ENCODE measurements at places on chromosomes 1 and 21. TPM values are rescaled to one million over a fixed set of nuclear protein-coding genes. Genes with fewer than 3 reads are reported as not detected.

DEGS1 gene
- 20.0 TPM for total RNA-seq

NES gene
- 6.8 TPM for total RNA-seq

VCAM1 gene
- total RNA-seq: not detected

DISP1 gene
- 4.9 TPM for total RNA-seq

CACNA1S gene
- total RNA-seq: not detected

OR2T29 gene
- total RNA-seq: not detected

MMEL1 gene
- 2.7 TPM for total RNA-seq

SLC25A24 gene
- 47.3 TPM for total RNA-seq

CNR2 gene
- not detected for total RNA-seq

CDA gene
- 41.9 TPM for total RNA-seq

OPTC gene
- not detected for total RNA-seq

LCE2B gene
- total RNA-seq: not detected

SPATA17 gene
- 8.9 TPM for total RNA-seq

DNAJC6 gene
- 11.2 TPM for total RNA-seq

CFAP126 gene
- total RNA-seq: 1.5 TPM

NECTIN4 gene
- total RNA-seq: 9.0 TPM

DNA sequence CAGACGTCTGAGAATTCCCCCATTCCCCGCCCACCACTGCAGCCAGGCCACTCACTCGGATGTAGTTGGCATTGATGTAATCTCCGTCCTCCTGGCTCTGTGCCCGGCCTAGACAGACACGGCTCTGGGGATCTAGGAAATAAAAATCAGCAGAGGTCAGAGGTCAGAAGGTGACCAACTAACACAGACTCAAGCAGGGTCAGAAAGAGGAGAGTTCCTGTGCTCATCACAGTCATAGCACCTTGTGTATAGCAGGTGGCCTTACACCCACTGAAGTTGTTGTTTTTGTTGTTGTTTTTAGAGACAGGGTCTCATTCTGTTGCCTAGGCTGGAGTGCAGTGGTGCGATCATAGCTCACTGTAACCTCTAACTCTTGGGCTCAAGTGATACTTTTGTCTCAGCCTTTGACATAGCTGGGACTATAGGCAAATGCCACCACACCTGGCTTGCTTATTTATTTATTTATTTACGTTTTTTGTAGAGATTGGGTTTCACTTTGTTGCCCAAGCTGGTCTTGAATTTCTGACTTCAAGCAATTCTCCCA lies 4.9 kb downstream of the PTPN7 start:
- DNase-seq: peak; percentile 70

DNA sequence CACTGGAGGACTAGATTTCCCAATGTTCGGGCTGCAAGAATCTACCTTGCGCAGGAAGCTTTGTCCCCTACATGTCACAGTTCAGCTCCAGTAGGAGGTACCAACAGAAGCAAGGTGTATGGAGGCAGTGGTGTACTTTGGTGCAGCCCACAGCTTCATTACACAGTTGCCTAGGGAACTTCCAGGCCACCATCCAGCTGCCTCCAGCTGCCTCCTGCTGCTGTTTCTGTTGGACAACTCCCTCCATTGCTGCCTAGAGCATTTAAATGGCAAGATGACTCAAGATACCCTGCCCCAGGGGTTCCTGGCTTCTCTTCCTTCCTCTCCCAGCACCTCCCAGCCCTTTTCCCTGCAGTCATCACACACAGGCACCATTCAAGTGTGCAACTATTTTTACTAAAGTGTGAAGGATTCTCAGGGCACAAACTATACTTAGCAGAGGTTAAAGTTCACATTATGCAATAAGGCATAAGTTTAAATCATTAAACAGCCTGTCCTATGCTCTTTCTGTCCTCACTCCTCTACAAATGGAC lies 39.0 kb upstream of the ATP1A1 start:
- DNase-seq: peak; percentile 32

DNA sequence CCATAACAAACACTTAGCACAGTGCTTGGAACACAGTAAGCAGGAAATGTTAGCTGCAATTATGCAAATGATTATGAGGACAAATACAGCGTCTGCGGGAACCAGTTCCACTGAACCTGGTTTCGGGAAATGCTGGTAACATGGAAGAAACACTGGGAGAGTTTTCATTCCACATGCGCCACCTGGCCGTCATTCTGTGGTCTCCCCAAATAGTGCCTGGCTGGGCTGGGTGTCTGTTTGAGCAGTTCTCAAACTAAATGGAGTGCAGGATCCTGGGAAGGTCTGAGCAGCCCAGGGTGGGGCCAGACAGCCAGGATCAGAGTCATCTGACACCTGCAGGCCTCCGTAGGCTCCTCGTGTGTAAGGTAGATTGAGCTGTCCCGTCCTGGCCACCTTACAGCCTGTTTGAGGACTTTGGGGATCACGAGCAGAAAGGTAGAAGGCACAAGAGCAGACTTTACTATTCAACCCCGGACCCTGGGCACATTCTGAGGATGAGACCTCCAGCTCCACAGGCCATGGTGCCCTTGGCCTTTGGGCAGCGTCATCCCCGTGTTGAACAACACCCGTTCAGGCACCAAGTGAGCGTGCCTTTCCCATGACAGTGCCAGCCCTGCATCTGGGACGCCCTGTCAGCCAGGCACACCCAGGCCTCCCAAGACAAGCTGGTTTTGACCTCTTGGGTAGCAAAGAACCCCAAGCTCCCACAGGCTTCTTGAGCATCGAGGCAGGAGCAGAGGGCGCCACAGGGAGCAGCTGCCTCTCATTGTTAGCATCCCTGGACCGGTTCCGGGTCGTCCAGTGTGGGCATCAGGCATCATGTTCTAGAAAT lies 101.9 kb downstream of the PRDM2 start:
- no peak for DNase-seq

- DNase-seq: no peak
These were observed 976 bp downstream of the SSBP3 start for GRCh38 chr1:54404939-54405897.

GRCh38 chr1:17509363-17509762 lies 30.1 kb upstream of the ARHGEF10L start:
- no peak for DNase-seq

DNA sequence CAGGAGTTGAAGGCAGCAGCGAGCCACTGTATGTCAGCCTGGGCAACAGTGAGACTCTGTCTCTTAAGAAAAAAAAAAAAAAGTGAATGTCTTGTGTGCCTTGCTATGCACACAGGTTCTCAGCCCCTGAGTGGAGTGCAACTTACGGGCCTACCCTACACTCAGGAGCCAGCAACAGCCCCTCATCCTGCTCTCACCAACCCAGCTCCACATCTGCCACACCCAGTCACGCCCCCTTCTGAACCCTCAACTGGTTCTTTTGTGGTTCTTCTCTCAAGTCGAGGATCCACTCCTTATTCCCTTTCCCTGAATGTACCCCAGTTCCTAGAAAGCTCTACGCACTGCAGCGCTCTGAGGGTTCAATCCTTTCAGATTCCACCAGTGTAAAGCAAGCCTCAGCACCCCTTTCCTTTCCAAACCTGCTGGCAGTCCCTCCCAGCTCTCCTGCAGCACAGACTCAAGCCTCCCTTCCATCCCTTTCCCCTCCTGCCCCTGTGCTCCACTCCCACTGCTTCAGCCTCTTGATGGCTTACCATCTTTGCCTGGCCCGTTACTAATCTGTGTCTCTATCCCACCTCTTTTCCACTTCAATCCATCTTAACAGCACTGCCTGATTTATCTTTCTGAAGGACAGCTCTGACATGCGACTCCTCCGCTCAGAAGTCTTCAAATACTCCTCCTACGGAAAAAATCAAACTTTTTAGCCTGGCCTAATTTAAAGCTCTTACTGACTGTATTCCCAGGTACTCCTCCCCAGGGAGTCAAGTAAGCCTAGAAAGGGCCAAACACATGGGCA lies 38.1 kb downstream of the GNB1 start:
- no peak for DNase-seq

- DNase-seq: no peak
These were observed 39.4 kb downstream of the ZP4 start for GRCh38 chr1:237851210-237851845.

GRCh38 chr1:197685785-197686184 lies 89.5 kb downstream of the DENND1B start:
- no peak for DNase-seq

DNA sequence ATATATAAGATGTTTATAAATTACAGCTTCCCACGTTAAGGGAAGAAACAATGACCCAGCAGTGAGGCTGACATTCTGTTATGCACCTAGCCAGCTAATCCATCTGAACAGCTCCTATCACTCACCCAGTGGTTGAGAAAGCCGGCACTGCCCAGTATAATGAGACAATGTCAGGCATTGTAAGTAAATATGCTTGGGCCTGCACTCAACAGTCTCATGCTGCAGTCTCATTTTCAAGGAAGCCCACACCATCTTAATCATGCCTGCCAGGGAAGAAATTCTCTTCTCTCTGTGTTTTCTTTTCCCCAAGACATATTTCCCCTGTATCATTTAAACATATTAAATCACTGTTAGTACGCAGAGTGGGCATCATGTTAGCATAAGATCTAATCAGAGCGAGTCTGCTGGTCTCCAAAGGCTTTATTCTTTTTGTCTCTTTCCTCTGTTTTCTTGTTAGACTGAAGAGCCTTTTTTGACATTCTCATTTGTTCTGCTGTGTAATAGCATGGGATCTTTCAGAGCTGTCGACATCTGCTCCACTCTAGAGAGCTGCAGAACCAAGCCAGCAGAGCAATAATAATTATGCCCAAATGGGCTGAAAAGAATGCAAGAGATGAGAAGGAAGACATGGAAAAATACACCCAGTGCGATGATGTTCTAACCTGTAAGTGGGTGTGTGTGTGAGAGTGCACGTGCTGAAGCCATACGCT lies 67.6 kb upstream of the SLC22A15 start:
- DNase-seq: no peak

GRCh38 chr1:164958982-164959768 lies 397.3 kb downstream of the LMX1A start:
- DNase-seq: no peak

- DNase-seq: no peak
These were observed 884 bp upstream of the LRRC8C start for GRCh38 chr1:89631816-89632656.

DNA sequence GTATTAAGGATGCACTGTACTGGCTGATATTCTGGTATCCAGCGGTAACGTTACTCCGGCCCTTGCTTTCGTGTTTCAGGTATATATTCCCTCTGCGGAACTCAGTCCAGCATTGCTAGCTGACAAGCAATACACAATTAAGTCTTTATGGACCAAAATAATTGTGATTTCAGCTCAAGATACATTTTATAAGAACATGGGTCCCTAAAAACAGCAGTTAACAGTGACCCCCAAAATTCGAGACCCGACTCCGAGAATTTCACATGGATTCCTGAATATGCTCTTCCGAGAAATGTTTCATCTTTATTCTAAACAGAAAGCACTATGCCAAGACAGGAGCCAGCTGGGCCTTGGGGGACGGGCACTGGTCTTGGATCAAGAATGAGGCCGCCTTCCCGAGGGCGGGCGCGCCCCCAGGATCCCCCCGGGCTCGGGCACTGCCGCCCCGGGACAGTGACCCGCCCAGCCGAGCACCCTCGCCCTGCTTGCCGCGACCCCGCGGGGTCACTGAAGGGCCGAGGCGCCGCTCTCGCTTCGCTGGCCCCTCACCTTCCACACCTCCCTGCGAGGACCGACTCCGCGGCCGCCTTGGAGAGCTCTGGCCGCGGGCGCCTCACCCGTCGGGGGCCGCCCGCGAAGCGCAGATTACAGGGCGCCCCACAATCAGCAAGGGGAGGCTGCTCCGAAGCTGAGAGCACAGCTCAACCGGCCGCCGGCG lies 610 bp downstream of the SCYL3 start:
- DNase-seq: no peak

GRCh38 chr21:26098772-26099397 lies 71.7 kb downstream of the APP start:
- peak; percentile 70 for DNase-seq

- DNase-seq: no peak
These were observed 757.3 kb downstream of the LTN1 start for GRCh38 chr21:28235169-28235895.

- no peak for DNase-seq
These were observed 285.2 kb upstream of the NEGR1 start for GRCh38 chr1:72567521-72567920.

DNA sequence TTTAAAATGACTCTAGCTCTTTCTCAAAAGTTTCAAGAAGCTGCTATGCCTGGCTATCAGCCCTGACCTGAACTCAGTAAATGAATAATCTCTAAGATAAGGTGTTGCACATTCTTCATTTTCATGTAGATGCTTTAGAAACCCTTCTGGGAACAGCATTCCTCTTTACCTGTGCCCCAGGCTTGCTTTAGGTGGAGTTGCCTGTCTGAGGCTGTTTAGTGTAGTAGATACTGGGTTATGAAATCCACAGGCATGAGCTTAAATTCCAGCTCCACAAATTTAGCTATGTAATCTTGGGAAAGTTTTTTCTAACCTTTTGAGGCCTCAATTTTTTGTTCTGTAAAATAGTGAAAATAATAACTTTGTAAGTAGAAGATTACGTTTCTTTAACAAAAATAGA lies 41.6 kb downstream of the ATP6V1G3 start:
- peak; percentile 67 for DNase-seq

- no peak for DNase-seq
These were observed 591 bp downstream of the SHC1 start for GRCh38 chr1:154969860-154970452.

DNA sequence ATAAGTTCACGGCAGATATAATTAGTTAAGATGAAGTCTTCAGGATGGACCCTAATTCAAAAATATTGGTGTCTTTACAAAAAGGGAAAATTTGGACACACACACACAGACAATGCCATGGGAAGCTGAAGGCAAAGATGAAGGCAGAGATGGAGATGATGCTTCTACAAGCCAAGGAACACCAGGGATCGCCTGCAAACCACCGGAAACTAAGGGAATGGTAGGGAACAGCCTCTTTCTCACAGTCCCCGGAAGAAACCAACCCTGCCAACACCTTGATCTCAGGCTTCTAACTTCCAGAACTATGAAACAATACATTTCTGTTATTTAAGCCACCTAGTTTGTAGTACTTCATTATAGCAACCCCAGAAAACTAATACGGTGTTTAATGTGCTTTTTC lies 15.1 kb upstream of the SERTAD4 start:
- no peak for DNase-seq

- no peak for DNase-seq
These were observed 74.4 kb upstream of the TMPRSS2 start for GRCh38 chr21:41582298-41582840.

DNA sequence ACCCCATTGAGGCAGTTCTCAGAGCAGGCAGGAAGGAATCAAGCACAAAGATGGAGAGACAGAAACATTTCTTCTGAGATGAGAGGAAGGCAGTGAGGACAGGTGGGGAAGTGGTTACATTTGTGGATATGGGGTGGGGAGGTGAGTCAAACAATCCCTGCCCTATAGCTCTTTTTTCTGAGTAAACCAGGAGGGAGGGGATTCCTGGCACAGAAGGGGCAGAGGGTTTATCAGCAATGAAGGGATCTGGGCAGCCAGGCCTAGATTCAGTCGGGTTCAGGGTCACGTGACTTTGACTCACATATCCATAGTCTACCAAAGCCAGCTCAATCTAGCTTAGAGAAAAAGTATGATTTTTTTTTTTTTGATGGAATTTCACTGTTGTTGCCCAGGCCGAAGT lies 15.7 kb upstream of the PHC2 start:
- DNase-seq: no peak
